ENCODE measurements at places on chromosomes 7 and 10.

DNA sequence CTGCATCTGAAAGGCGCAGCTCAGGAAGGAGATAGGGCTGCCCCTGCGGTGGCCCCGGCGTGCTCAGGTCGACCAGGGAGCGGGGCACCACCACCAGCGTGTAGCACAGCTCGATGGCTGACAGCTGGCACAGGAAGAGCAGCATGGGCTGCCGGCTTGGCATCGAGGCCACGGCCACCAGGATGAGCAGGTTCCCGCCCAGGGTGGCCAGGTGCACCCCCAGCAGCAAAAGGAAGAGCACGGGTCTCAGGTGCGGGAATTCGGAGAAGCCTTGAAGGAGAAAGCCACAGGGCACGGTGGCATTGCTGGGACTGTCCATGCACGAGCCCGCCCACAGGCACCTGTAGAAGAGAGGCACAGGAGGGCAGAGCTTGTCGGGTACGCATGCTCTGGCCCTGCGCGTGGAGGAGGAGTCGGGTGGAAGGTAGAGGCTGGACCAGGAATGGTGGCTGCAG lies 33.9 kb downstream of the TAS2R41 start:
- DNase-seq = no peak

- DNase-seq = no peak
Observed at GRCh38 chr10:28087661-28088351, 88.9 kb upstream of the ODAD2 start.

DNA sequence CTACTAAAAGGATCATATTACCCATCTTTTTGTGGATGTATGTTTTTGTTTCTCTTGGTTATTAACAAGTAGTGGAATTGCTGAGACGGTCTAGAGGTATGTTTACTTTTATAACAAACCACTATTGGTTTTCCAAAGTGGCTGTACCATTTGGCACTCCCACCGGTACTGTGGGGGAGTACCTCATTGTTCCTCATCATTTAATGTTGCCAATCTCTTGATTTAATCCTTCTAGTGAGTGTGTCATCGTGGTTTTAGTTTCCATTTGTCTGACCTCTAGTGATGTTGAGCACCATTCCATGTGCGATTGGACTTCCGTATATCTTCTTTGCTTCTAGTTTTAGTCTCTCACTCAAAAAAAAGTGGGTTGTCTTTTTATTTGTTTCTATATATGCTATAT lies 50.4 kb downstream of the RBM33 start:
- DNase-seq = no peak

GRCh38 chr7:141575654-141576448 lies 24.6 kb downstream of the AGK start:
- no peak for DNase-seq

- DNase-seq = no peak
Observed at GRCh38 chr10:87635498-87636312, 24.0 kb upstream of the PAPSS2 start.

DNA sequence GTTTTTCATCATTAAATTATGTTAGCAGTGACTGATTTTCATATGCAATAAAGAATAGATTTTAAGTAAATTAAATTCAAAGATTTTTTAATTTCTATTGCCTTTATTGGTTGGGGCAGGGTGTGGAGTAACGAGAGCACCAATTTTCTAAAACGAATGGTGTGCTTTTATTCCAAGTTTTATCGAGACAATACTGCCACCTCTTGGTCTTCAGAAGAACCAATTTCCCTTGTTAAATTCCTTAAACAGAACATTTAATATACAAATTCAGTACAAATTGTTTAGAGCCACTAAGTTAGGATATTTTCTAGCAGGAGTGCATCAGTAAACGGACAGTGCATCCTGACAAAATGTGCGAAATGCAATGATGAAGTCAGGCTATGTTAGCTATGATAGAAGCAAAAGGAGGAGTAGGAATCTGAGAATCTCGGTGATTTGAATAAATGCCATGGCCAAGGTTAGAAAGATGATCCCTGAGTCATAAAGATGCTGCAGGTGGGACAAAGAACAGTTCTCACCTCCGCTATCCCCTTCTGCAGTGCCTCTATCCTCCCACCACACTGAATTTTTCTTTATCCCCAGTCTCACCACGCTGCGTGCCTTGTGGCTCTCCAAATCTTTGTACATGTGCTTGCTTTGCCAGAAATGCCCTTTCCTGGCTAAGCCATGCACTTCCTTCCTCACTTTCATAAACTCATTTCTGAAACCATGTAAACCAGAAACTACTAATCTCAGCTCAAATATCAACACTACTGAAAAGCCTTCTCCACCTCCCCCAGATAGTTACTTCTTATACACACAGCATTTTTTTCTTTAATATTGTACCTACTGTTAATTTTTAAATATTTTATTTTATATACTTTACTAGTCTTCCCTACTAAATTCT lies 31.9 kb upstream of the AGBL3 start:
- DNase-seq = no peak

GRCh38 chr7:1562116-1562515 lies 6.1 kb upstream of the TMEM184A start:
- no peak for DNase-seq

DNA sequence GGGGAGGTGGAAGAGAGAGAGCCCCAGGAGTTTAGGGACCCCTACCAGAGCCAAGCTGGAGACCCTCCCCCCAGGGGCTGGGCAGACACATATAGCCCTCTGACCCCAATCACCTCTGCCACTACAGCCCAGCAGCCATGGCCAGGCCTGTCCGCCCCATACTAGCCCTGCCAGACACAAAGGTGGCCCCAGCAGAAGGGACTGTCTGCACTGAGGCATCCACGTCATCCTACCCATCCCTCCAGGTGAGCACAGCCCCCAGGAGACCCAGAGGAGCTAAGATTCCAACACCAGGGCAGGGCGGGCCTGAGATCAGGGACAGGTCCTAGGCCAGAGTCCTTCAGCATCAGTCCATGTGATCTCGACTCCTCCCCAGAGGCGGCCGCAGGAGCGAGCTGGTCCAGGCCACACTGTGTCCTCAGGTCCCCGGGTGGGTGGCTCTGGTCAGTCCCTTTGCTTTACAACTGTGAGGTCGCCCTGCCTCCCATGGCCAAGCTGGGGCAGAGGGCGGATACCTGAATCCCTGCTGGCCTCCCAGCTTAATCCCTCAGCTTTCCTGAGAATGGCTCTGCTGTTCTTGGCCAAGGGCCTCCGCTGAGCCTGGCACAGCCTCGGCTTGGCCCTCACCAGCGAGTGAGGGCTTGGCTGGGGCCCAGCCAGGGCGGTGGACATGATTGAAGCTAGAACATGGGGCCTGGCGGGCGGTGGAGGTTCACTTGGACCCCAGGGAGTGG lies 14.3 kb upstream of the ELN start:
- no peak for DNase-seq

- no peak for DNase-seq
Observed at GRCh38 chr7:37481154-37481553, 32.5 kb upstream of the ELMO1 start.

DNA sequence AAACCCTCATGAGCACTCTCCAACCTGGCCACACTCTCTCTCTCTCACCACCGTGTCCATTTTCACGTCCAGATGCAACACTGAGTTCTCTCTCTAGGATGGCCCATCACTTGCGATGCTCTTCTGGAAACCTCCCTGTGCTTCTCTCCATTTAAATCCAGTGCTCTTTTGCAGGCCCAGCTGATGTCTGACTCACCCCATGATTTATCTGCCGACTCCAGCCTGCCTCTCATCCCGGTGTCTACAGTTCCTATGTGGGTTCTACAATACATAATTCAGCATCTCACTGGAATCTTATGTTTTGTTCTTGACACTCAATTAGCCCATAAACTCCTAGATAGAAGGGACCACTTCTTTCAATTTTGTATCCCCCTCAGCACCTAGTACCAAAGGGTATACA lies 5.0 kb downstream of the TPK1 start:
- DNase-seq = no peak

GRCh38 chr7:129617178-129617577 lies 5.7 kb downstream of the NRF1 start:
- DNase-seq = no peak

DNA sequence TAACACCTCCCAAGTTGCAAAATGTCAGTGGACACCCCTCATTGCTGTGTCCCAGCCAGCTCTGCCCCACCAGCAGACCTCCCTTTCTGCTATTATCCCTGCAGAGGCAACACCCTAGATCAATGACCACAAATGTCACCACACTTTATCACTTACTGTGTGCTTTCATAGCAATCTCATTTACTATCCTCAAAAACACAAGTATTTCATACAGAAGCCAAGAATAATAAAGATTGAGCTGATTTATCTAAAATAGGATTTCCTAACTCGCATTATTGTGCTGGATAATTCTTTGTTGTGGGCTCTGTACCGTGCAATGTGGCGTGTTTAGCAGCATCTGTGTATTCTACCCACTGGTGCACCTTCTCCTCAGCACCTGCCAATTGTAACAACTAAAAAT lies 13.2 kb upstream of the ABCB5 start:
- no peak for DNase-seq

DNA sequence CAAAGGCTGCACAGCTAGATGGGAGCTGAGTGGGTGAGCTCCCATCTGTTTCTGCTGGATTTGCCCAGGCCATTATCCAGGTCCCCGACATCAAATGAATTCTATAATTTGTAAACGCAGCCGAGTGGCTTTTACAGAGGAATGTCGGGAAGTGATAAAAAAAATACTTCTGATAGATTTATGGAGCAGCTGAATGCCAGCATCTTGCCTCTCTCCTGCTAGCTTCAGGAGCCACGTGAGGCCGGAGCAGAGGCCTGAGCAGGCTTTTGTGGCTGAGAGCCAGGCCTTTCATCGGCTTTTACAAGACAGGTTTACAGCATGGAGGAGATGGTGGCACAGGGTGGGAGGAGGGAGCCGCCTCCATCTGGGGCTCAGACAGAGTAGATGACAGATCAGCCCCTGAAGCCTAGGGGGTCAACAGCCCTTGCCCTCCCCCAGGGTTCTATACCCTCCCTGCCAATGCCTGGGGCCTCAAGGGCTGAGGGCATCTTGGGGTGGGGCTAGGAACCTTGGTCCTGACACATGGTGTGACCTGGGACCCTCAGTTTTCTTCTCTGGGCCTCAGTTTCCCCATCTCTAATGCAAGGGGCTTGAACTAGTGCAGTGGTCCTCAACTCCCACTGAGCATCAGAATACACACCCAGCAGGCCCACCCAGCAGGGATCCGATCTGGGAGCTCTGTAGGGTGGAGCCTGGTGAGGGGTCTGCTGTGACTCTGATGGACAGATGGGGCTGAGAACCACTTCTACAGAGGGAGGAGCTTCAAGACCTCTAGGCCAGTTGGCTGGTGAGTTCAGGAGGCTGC lies 44.2 kb upstream of the PCBD1 start:
- no peak for DNase-seq

DNA sequence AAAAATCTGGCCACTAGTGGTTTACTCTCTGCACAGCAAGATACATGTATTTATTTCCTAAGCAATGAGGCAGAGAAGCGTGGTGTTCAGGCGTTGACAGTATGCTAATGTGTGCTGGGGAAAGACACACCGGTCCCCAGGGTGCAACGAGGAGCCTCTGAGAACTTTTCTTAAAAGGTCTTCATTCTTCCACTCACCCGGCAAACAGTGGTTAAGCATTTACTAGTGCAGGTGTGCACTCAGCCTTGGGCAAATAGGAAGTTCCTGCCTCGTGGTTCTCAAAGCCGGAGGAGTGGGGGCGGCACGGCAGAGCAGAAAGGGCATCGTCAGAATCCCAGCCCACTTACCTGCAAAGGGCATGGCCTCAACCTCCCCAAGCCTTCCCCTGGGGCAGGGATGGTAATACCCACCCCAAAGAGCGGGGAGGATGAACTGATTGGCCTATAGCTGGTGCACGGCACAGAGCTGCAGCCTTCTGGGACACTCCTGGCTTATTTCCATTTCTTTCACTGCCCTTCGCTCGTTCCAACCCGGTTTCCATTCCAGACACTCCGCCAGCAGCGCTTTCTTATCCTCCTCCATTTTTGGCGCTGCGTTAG lies 184.3 kb upstream of the CTBP2 start:
- no peak for DNase-seq

- no peak for DNase-seq
Observed at GRCh38 chr10:122504610-122504950, 43.2 kb downstream of the HTRA1 start.

- DNase-seq = no peak
Observed at GRCh38 chr10:112732277-112732921, 217.6 kb upstream of the TCF7L2 start.

GRCh38 chr10:79202188-79203013 lies 133.6 kb downstream of the ZMIZ1 start:
- DNase-seq = no peak

DNA sequence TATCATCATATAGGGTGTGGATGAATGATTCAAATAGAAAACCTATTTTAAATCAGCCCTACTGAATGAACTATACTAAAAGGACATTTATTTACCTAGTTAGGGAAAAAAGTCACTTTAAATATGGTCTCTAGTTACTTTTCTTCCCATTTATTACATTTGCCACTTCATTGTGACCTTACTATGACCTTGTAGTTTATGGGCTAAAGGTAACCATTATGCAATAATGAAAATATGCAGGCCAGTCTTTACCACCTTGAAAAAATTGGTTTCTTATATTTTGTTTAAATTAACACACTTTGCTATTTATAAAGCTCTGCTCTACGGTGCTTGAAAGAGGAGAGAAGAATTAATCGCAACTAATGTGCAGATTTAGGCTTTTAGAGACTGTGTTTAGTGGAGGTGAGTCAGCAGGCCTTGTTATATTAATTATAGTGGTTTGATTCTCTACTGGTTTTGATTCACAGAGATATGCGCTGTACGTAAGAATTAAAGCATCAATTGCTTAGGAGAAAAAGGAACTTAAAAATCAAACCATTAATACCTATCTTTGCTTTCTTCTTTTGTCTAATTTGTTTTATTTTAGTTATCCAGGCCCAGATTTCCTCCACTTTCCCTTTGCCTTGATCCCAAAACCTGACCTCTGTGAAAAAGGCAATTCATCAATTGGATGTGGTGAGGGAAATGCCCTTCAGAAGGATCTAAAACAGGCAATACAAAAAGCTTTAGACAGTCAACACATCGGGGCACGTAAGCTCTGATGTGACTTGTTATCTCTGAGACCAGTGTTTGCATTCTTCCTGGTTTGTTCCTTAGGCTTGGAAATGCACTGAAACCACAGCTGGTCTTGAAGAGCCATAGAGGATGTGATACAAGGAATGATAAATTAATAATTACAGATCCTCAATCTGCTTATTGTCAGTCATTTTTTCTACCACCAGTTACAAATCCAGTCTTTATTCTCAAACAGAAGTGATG lies 141.2 kb upstream of the HDAC9 start:
- no peak for DNase-seq

DNA sequence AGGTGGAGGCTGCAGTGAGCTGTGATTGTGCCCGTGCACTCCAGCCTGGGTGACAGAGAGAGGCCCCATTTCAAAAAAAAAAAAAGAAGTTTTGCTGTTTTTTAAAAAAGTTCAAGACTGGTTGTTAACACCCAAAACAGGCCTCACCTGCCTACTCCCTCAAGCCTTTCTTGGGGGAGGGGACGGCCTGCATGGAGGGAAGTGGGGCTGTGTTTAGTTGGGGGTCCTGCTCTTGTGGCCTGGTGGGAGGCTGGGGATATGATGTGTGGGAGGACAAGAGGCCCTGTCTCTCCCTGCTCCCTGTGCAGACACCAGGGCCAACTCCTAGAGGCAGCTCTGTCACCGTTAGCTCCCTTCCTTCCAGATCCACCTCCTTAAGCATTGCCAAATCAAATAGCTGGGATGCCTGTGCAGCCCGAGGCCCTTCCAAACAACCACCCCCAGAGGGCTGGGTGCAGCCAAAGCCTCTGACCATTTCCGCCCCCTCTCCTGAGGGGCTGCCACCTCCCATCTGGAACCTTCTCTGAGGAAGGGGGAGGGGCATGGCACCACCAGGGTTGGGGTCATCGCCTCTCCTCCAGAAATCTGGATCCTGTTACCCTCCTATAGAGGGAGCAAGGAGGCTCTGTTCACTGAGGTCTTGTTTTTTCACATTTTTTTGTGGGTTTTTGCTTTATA lies 32.9 kb upstream of the ANKRD2 start:
- no peak for DNase-seq

- no peak for DNase-seq
Observed at GRCh38 chr10:48364659-48365405, 58.4 kb downstream of the MAPK8 start.

Measured in activated T-cell treated with anti-CD3 and anti-CD28 coated beads for 4 hours (primary cell).